Colonic mucosa (tissue), 4 donors: ENCODE measurements at places on chromosomes 4 and X. TPM values are rescaled to one million over a fixed set of nuclear protein-coding genes. Genes with fewer than 3 reads are reported as not detected.

TGIF2LX gene
- total RNA-seq, result not detected

PDE6B gene
- 2.3 TPM for total RNA-seq

NOX1 gene
- total RNA-seq, result 128 TPM

SLC6A14 gene
- total RNA-seq, result 0.82 TPM

TAF7L gene
- total RNA-seq, result not detected

PLAC8 gene
- 246 TPM for total RNA-seq

SFRP2 gene
- 8.7 TPM for total RNA-seq

CWH43 gene
- total RNA-seq, result 18.2 TPM

CABS1 gene
- total RNA-seq, result not detected

DACH2 gene
- total RNA-seq, result not detected

DNA sequence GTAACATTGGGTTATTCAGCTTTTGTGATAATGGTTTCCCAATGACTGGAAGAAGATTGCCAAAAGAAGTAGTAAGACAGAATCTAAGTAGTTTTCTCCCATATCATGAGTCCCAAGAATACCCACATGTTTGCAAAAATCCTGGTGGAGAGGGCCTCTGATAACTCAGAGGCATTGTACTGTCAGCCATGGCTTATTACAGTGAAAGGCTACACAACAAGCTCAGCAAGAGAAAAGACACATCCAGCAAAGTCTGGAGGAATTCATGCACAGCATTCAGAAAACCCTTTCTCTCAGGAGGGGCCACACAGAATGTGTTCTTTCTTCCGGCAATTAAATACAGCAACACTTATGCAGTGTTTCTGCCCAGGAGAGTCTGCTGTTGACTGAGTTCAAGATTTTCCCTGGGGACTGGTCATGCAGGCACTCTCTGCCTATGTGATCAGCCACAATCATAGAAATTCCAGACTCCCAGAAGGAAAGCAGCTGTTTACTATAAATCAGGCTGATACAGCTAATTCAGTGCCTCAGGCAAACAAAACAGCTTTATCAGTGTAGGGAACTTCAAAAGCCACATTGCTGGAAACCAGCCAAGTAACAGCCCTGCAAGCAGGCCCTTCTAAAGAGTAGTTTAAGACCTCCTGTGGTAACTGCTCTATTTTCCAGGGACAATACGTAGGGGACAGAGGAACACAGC, 937.1 kb downstream of the CCSER1 start:
- DNase-seq, result no peak

GRCh38 chr4:86380181-86380724, 20.4 kb upstream of the MAPK10 start:
- DNase-seq, result no peak

- no peak for DNase-seq
Observed at GRCh38 chr4:176718881-176719280, 73.8 kb downstream of the VEGFC start.

DNA sequence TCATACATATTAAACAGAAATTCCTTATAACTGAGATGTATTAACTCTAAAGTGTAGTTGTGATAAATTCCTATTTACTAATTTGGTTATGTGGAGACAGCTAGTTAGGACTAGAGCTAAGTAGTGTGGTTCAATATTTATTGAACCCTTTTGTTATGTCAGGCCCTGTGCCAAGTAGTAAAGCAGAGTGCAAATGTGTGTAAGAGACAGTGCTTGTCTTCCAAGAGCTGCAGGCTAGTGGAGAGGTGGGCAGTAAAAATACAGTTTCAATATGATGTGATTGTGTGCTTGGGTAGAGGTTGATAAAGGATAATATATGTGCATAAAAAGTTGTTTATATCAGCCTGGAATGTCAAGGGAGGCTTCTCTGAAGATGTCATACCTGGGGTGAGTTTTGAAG, 80.0 kb downstream of the TBC1D19 start:
- no peak for DNase-seq

- no peak for DNase-seq
Observed at GRCh38 chr4:168679819-168680218, 183.0 kb downstream of the PALLD start.

DNA sequence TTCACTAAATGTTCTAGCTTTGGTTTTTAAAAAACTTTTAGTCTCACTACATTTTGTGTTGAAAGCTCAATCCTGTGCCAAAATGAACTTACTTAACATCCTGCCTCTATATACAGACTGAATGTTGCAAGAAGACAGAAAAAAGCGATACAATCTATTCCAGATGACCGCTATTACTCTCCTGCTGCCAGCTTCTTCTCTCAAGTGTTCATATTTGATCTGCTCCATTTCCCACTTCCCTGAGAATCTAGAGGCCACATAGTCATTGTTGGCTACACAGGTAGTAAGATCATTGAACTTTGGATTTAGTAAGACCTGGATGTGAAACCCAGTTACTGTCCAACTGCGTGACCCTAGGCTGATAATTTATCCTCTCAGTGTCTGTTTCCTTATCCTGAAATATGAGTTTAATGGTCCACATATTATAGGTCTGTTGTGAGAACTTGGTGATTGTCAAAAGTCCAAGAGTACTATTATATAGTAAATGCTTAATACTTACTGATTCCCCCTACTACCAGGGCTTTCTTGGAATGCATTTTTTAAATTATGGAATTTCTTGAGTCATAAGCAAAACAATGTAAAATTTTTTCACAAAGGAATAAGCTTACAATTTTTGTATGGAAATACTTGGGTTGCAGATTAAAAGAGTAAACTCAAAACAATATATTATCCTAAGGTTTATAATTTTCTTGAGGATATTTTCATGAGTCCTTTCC, 976.8 kb upstream of the ADGRL3 start:
- DNase-seq, result no peak

DNA sequence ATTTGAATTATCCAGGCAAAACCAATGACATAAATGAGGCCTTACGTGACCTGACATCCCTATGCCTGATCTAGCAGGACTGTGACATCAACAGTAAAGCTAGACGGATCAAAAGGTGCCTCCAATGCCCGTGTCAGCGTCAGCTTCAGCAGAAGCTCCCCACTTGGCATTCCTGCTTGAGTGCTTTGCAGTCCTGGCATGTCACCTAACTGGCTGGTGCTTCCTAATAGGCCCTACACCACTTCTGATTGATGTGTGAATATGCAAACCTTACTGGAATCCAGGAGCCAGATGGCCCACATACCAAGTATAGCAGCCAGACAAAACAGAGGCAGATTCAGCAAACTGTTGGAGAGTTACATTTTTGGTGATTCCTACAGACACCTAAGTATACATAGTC, 224.2 kb downstream of the DMD start:
- DNase-seq, result no peak

- no peak for DNase-seq
Observed at GRCh38 chr4:76458825-76459224, 23.8 kb downstream of the SHROOM3 start.

DNA sequence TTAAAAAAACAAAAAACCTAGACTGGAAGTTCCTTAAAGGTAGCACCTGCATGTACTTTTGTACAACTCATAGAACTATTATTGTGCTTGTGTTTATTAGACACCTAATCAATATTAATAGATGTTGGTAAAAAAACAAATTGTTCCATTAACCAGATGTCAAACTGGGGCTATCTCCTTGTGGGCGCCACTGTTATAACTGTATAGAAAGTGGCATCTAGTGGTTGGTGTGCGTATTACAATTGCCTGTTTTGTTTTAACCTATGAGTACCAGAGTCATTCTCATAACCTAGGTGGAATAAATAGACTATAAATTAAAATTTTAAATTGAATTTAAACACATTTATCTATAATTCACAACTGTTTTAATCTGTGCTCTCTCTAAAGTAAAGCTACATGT, 97.4 kb downstream of the COL4A5 start:
- DNase-seq, result peak; percentile 24

- no peak for DNase-seq
Observed at GRCh38 chr4:182141061-182141460, 102.1 kb upstream of the TENM3 start.

GRCh38 chrX:2715066-2715600, 24.0 kb downstream of the CD99 start:
- DNase-seq, result no peak

DNA sequence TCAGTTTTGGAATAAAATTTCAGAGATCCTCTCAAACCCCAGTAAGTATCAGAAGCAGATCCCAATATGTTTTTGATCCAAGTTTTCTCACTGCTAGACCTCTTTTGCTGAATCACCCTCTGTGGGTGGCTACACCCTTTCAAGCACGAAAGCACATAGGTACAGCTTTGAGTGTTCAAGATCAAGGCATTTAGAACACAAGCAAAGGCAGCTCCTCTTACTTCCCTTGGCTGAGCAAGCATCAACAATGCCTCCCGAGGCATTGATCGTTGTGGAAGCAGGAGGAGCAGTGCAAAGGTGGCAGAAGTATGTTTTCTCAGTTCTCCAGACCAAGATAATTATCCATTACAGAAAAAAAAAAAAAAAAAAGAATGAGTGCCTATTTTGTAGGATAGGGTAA, 72.0 kb upstream of the TSPAN7 start:
- DNase-seq, result no peak

- DNase-seq, result no peak
Observed at GRCh38 chrX:153974726-153975286, 2.3 kb downstream of the TMEM187 start.

- DNase-seq, result no peak
Observed at GRCh38 chr4:67891645-67892044, 7.8 kb upstream of the TMPRSS11D start.

DNA sequence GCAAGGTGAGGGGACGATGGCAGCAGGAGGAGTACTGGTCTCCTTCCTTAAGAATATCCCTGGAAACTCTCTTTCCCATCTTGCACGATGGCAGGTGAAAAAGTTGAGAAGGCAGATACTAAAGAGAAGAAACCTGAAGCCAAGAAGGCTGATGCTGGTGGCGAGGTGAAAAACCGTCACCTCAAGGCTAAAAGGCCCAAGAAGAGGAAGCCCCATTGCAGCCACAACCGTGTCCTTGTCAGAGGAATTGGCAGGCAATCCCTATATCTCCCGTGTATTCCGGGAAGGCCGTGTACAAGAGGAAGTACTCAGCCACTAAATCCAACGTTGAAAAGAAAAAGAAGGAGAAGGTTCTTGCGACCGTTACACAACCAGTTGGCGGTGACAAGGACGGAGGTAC, 40.0 kb downstream of the CRLF2 start:
- DNase-seq, result no peak

DNA sequence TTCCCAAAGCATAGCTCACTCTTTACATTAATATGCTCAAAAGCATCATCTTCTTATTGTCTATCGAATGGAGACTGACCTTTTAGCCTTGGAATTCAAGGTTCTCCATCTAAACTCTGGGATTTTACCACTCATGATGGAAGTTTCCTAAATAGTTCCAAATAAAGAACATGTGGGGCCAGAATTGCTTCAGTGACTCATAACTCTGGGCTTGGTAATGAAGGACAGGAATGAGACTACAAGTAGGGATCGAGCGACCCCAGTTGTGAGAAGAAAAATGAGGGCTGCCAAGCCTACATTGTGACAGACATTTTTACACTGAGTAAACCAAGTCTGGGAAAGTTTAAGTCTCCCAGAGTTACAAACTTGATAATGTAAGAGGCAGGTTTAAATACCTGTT, 269.9 kb downstream of the CBLL2 start:
- DNase-seq, result no peak

- DNase-seq, result no peak
Observed at GRCh38 chr4:154186035-154186434, 305.6 kb downstream of the DCHS2 start.

GRCh38 chr4:39685990-39686389, 11.9 kb upstream of the UBE2K start:
- no peak for DNase-seq

DNA sequence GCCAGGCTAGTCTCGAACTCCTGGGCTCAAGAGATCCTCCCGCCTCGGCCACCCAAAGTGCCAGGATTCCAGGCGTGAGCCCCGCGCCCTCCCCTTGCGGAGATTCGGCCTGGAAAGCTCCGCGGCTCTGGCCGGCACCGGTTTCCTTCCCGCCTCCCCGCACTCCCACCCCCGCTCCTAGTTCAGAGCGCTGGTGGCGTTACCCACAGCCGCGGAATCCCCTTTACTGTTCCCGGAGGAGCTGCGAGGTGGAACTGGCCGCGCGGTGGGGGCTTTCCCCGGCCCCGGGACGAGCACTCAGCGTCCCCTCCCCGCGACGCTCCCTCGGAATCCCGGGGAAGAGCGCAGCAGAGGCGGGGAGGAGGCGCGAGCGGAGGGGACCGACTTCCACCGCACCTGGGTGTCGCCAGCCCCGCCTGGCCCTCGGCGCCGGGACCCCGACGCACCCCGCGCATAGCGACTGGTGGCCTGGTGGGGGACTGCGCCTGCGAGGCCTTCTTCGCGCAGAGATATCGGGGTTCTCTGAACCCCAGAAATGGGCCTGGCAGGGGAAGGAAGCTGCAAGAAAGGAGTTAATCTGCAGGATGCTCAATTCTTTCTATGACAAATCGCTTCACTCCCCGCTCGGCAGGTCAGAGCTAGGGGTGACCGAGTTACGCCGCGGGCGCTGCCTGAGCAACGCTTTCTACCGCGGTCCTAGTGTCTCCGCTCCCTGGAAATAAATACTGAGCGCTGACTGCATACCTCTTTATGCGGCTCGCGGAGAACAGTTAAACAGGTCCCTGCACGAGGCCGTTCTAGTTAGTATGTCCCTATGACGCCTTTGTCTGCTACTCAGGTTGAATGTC, 14.6 kb upstream of the SLC25A4 start:
- DNase-seq, result no peak

GRCh38 chrX:2638279-2638678, 52.8 kb upstream of the CD99 start:
- no peak for DNase-seq

DNA sequence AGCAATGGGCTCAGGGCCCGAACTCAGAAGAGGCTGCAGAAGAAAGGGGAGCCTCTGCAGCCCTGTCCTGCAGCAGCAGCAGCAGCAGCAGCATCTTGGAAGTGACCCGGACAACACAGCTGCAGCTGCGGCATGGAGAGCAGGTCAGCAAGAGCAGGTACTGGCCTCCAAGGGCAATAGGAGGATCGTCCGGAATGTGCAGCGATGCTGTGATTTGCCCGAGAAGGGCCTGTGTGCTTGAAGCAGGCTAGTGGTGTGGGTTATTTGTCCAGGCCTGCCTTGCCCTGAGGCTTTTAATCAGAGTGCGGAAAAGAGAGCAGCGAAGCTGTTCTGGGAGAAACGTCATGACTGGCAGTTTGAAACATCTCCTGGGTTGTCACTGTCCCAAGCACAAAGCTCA, 126.0 kb downstream of the F11 start:
- DNase-seq, result no peak

- DNase-seq, result no peak
Observed at GRCh38 chr4:6556263-6556662, 18.7 kb upstream of the MAN2B2 start.

- DNase-seq, result no peak
Observed at GRCh38 chr4:148044912-148045352, 313.0 kb downstream of the ARHGAP10 start.
